ENCODE measurements at places on chromosomes 1 and 21. TPM values are rescaled to one million over a fixed set of nuclear protein-coding genes. Genes with fewer than 3 reads are reported as not detected.

Gene OR6P1
- not detected for total RNA-seq

Gene LDLRAD2
- 0.09 TPM for total RNA-seq

Gene CD5L
- not detected for total RNA-seq

Gene FCER1G
- total RNA-seq, result 0.17 TPM

Gene NBPF15
- total RNA-seq, result 61.5 TPM

Gene WLS
- 25.6 TPM for total RNA-seq

Gene MYBPH
- total RNA-seq, result not detected

Gene SYF2
- 35.0 TPM for total RNA-seq

Gene RNF186
- not detected for total RNA-seq

Gene TFF3
- total RNA-seq, result 163 TPM

Gene KIF26B
- 2.3 TPM for total RNA-seq

Gene LHX8
- total RNA-seq, result not detected

Gene DDX20
- total RNA-seq, result 18.9 TPM

Gene IL20
- total RNA-seq, result not detected

Gene UBE2U
- total RNA-seq, result not detected

Gene SLC1A7
- total RNA-seq, result not detected

Gene FCRL6
- not detected for total RNA-seq

Gene KLHDC8A
- not detected for total RNA-seq

Gene TPTE
- total RNA-seq, result not detected
